ENCODE measurements at places on chromosomes 12 and 14.

GRCh38 chr14:59688224-59689170 lies 111.9 kb upstream of the CCDC175 start:
- peak; percentile 72 for DNase-seq

GRCh38 chr12:12527820-12528296 lies 34.8 kb downstream of the DUSP16 start:
- DNase-seq: no peak

DNA sequence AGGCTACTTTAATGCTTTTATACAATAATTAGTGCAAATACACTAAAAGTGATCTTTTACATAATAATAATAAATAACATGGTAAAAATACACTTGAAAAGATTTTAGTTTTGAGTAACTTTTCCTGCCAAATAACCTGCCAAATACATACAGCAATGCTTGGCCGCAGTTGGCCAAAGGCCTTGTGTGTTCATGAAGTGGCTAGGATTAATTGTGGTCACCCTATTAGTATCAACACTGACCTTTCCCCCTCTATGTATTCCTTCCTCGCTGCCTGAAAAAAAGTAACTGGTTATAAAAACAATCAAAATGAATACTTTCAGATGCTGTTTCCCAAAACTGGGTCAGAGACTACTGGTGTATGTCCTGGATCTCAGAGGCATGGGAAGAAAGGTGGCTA lies 34.3 kb downstream of the KICS2 start:
- DNase-seq: no peak

GRCh38 chr12:116712458-116713303 lies 25.2 kb downstream of the SPRING1 start:
- DNase-seq: no peak

DNA sequence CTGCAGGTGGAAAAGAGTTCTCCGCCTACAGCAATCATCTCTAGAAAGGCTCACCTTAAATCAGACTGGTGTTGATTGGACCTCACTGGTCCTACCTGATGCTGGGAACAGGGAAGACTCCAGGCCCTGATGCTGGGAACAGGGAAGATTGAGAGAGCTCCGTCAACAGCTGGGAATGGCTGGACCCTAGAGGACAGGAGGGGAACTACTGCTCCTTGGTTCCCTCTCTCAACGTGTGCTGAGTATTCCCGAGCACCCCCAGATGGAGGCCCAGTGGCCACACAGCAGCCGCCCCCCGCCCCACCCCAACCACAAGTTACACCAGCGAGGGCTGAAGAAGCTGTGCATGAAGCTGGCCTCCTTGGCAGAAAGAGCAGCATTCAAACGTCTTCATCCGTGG lies 240.3 kb downstream of the SLC15A4 start:
- no peak for DNase-seq

GRCh38 chr12:107684990-107685359 lies 624 bp upstream of the PWP1 start:
- DNase-seq: peak; percentile 25

DNA sequence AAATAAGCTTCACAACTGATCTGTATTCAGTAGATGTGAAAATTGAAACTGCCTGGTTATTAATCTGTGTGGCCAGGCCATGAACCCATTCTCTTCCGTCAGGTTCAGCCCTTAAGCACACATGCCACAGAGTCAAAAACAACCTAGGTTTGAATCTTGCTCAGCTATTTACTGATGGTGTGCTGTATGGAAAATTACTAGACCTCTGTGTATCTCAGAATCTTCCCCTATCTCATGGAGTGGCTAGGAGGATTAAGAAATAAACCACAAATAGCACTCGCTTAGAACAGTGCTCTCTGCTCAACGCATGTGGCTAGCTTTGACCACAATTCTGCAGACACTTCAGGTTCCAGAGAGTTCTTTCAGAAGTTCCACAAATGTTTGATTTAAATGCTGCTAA lies 240.7 kb upstream of the PLEKHG7 start:
- no peak for DNase-seq

DNA sequence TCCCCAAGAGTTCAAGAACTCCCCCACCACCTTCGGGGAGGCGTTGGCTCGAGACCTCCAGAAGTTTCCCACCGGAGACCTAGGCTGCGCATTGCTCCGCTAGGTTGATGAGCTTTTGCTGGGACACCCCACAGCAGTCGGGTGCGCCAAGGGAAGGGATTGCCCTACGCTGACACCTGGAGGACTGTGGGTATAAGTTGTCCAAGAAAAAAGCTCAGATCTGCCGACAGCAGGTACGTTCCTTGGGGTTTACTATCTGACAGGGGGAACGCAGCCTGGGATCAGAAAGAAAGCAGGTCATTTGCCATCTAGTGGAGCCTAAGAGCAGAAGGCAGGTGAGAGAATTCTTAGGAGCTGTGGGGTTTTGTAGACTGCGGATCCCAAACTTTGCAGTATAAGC lies 98.8 kb downstream of the FRMD6 start:
- DNase-seq: no peak

Data from G401 (cell line).